Esophagus muscularis mucosa (tissue), 4 donors: ENCODE measurements at places on chromosomes 5 and 9. TPM values are rescaled to one million over a fixed set of nuclear protein-coding genes. Genes with fewer than 3 reads are reported as not detected.
A peak's percentile ranks its signal among the peaks of the same experiment; 100 is the strongest.

GRCh38 chr9:32128546-32128945, 255.9 kb upstream of the ACO1 start:
- H3K27ac ChIP-seq: no peak overlapping the region
- H3K4me1 ChIP-seq: no peaks in the 10 kb centered on the region
- no peak for DNase-seq
- H3K27me3 ChIP-seq: no peaks in the 10 kb centered on the region
- H3K4me3 ChIP-seq: no peak overlapping the region
- no peaks in the 10 kb centered on the region for H3K36me3 ChIP-seq

DNA sequence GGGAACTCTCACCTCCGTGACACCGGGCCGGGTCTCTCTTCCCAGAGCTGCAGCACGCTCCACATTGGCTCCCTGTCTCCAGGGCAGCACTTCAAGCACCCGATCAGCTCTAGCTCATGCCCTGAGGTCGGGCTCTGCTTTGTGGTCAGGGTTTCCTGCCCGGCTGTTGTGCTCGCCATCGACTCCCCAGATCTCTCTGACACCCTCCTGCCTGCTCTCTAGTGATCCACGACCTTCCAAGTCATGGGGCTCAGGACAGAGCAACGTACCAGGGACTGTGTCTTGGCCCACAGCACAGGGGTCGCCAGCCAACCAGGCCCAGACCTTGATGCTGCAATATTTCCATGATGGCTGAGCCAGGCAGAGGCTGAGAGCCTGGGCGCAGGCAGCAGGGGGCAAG, 45.1 kb downstream of the PRRT1B start:
- peaks cover 12% of the 10 kb centered on the region for H3K4me1 ChIP-seq
- no peak overlapping the region for H3K4me3 ChIP-seq
- peaks cover 86% of the 10 kb centered on the region for H3K36me3 ChIP-seq
- no peaks in the 10 kb centered on the region for H3K27me3 ChIP-seq

GRCh38 chr5:83503662-83504061, 32.1 kb downstream of the VCAN start:
- H3K4me3 ChIP-seq: no peak overlapping the region
- no peaks in the 10 kb centered on the region for H3K27me3 ChIP-seq
- H3K27ac ChIP-seq: no peak overlapping the region

GRCh38 chr5:107461770-107462169, 209.0 kb downstream of the EFNA5 start:
- no peaks in the 10 kb centered on the region for H3K4me1 ChIP-seq
- no peak overlapping the region for H3K27ac ChIP-seq
- no peak for DNase-seq
- no peak overlapping the region for H3K4me3 ChIP-seq

DNA sequence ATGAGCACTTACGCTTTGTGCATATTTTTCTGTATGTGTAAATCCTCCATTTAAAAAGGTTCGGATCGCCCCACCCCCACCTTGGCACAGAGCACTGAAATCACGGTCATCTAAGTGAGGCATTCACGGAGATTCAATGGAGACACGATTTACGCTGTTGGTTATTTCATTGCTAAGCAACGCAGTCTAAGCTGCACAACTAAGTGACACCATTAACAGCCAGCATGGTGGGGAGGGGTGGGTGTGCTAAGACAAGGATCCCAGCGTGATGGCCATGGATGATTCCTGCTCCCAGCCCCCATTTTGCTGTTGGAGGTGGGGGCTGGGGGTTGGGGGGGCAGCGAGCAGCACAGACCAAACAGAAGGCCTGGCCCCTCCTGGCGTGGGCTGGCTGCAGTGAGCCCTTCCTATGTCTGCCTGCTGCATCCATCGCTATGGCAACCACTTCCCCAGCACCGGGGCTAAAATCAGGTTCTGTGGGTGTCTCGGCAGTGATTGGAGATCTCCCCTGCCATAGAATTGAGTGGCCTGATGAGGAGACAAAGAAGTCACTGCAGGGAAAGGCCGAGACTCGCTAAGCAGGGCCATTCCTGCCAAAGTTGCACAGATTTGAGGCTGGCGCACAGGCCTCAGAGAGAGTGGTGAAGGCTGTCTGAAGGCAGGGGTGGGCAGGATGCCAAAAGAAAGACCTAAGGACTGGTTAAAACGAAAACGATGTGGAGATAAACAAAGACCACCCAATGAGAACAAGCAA, 14.3 kb upstream of the MARCHF6 start:
- DNase-seq: no peak
- no peak overlapping the region for H3K27ac ChIP-seq
- H3K4me1 ChIP-seq: peaks cover 7% of the 10 kb centered on the region
- no peaks in the 10 kb centered on the region for H3K27me3 ChIP-seq
- H3K4me3 ChIP-seq: no peak overlapping the region

DNA sequence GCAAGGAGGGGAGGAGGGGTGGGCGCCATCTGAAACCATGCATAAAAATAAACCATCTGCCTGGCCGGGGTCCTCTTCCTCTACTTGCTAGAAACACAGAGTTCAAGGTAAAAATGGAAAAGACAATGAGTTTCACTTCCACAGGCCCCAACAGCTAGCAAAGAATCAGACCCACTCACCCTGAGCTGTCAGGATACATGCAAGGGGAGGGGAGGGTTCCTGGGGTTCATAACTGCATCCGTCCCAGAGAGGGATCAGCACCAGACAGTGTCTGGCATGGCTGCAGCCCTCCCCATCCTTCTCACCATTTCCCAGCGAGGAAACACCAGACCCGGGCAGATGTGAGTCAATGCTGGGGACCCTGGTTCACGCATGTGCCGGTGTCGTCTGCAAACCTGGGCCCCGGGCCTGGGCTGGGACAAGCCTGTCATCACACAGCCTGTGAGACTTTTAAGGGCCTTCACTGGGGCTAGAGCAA, 55.4 kb downstream of the SEMA4D start:
- H3K4me1 ChIP-seq: peaks cover 9% of the 10 kb centered on the region
- no peaks in the 10 kb centered on the region for H3K27me3 ChIP-seq
- no peaks in the 10 kb centered on the region for H3K36me3 ChIP-seq
- no peak overlapping the region for H3K4me3 ChIP-seq

DNA sequence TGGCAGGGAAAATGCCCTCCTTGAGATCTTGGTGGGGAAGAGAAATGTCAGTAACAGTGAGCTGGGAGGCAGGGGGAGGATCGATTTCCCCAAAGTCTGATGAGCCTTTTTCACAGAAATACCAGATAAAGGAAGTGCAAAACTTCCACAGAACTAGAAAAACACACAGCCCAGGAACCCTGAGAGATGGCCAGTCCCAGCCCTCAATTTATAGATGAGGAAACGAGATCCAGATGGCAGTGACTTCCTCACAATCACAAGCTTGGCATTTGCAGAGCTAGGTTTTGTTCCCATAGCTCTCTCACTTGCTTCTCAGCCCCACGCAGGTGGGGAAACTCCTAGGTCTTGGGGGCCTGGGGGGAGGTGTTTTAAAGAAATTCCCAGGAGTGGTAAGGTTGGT, 3.8 kb upstream of the GGTA1 start:
- peak overlapping the region; percentile 13 for H3K27ac ChIP-seq
- H3K4me1 ChIP-seq: peaks cover 22% of the 10 kb centered on the region
- no peaks in the 10 kb centered on the region for H3K36me3 ChIP-seq
- H3K4me3 ChIP-seq: no peak overlapping the region
- H3K27me3 ChIP-seq: no peaks in the 10 kb centered on the region

GRCh38 chr5:40106847-40107246, 572.9 kb upstream of the PTGER4 start:
- H3K27me3 ChIP-seq: no peaks in the 10 kb centered on the region
- DNase-seq: no peak
- H3K36me3 ChIP-seq: no peaks in the 10 kb centered on the region
- H3K4me3 ChIP-seq: no peak overlapping the region

DNA sequence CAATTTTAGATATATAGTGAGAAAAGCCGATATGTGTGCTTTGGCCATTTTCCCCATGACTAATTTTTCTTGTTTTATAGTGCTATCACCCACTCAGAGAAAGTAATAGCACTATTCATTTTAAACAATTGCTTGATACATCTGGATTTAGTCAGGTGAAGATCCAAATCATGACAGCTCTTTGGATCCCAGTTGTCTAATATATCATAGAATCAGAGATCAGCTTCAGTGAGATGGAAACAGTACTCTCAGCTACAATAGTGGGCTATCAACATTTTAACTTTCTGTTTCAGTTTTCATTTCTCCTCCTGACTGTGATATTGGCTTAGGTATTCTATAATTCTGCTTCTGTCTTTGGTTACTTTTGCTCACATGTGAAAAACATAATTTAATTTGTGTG, 38.7 kb downstream of the VCAN start:
- no peak overlapping the region for H3K4me3 ChIP-seq
- H3K27ac ChIP-seq: no peak overlapping the region
- DNase-seq: no peak
- H3K27me3 ChIP-seq: no peaks in the 10 kb centered on the region

DNA sequence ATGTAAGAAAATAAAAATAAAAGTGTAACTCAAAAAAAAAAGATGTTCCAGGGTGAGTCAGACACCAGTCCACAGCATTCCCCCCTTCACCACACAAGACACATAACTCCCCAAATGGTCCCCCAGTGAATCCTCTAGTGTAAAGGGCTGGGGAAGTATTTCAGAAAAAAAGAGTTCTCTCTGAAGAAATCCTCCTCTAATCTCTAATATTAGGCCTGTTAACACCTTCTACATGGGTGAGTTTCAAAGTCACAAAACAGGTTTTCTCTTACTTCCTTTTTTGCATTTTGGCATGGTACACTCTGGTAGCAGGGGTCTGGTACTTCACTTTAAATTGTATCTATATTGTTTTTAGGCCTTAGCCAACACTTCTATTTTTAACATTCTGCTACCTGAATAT, 28.2 kb downstream of the RNF145 start:
- no peaks in the 10 kb centered on the region for H3K36me3 ChIP-seq
- no peaks in the 10 kb centered on the region for H3K27me3 ChIP-seq
- DNase-seq: no peak

DNA sequence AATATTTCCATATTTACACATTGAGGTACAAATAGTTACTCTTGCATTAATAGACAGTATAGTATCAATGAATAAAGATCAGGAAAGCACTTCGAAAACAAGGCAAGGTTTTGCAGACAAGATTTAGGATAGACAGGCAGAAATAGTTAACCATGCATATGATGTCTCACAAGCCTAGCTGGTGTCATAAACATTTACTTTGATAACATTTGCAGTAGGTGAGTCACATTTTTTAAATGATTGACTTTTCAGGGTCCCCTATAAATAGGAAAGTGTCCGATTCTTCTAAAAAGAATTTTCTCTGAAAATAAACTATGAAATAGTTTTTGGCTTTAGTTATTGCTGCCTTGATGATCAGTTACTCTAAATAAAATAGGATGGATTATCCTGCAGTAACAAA, 162.1 kb downstream of the SNX18 start:
- no peak for DNase-seq
- no peaks in the 10 kb centered on the region for H3K36me3 ChIP-seq
- H3K27ac ChIP-seq: no peak overlapping the region

DNA sequence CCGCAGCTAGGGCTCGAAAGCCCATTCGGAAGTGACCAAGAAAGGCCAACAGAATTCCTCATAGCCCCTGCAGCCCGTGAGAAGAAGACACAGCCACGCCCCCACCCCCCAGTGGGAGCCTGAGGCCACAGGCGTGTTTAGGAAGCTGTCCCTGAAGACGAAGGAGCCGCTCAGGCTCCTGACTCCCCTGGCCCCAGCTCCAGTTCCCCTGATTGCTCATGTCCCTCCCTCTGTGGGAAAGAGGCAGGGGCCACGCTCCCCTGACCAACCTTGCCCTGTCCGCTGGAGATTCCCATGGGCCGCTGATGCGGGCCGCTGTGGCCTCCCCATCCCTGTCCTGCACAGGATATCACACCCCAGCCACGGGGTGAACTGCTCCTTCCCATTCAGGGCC, 13.6 kb downstream of the ROPN1L start:
- no peak overlapping the region for H3K27ac ChIP-seq
- peaks cover 17% of the 10 kb centered on the region for H3K4me1 ChIP-seq
- H3K36me3 ChIP-seq: no peaks in the 10 kb centered on the region

GRCh38 chr9:108755979-108756378, 99.8 kb downstream of the ACTL7B start:
- no peak overlapping the region for H3K27ac ChIP-seq
- H3K27me3 ChIP-seq: no peaks in the 10 kb centered on the region
- no peaks in the 10 kb centered on the region for H3K4me1 ChIP-seq
- no peak overlapping the region for H3K4me3 ChIP-seq
- no peaks in the 10 kb centered on the region for H3K36me3 ChIP-seq

- no peak overlapping the region for H3K27ac ChIP-seq
- no peaks in the 10 kb centered on the region for H3K36me3 ChIP-seq
- no peaks in the 10 kb centered on the region for H3K27me3 ChIP-seq
Measured at GRCh38 chr5:110727025-110727314, 499 bp upstream of the TMEM232 start.

DNA sequence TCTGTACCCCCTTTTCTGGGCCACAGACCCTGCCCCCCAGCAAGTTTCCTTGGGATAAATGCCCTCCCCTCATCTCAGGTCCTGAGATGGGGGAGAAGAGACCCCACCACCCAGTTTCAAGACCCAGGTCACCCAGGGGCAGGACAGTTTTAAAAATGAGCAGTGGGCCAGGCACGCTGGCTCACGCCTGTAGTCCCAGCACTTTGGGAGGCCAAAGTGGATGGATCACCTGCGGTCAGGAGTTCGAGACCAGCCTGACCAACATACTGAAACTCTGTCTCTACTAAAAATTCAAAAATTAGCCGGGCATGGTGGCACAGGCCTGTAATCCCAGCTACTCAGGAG, 6.1 kb downstream of the PTGES2 start:
- peaks cover 33% of the 10 kb centered on the region for H3K4me1 ChIP-seq
- H3K4me3 ChIP-seq: no peak overlapping the region
- H3K27me3 ChIP-seq: no peaks in the 10 kb centered on the region

- no peak for DNase-seq
- peaks cover 18% of the 10 kb centered on the region for H3K36me3 ChIP-seq
- H3K4me3 ChIP-seq: no peak overlapping the region
- H3K27ac ChIP-seq: peak overlapping the region; percentile 27
- H3K4me1 ChIP-seq: peaks cover 26% of the 10 kb centered on the region
- H3K27me3 ChIP-seq: no peaks in the 10 kb centered on the region
Measured at GRCh38 chr9:136023410-136024225, 62.4 kb upstream of the UBAC1 start.

GRCh38 chr5:17087035-17087434, 130.4 kb upstream of the BASP1 start:
- no peak overlapping the region for H3K4me3 ChIP-seq
- H3K27ac ChIP-seq: no peak overlapping the region
- no peaks in the 10 kb centered on the region for H3K36me3 ChIP-seq
- H3K27me3 ChIP-seq: no peaks in the 10 kb centered on the region
- no peaks in the 10 kb centered on the region for H3K4me1 ChIP-seq

Gene ALDH7A1
- total RNA-seq: 16.1 TPM

Gene OR1Q1
- not detected for total RNA-seq

Gene DNAJB5
- total RNA-seq: 89.7 TPM

Gene IFNB1
- not detected for total RNA-seq

Gene SAPCD2
- total RNA-seq: 0.26 TPM

Gene CDC42SE2
- total RNA-seq: 28.0 TPM

Gene NOTCH1
- 53.0 TPM for total RNA-seq

Gene TNPO1
- 67.8 TPM for total RNA-seq
